ENCODE measurements at places on chromosomes 7 and 10.

DNA sequence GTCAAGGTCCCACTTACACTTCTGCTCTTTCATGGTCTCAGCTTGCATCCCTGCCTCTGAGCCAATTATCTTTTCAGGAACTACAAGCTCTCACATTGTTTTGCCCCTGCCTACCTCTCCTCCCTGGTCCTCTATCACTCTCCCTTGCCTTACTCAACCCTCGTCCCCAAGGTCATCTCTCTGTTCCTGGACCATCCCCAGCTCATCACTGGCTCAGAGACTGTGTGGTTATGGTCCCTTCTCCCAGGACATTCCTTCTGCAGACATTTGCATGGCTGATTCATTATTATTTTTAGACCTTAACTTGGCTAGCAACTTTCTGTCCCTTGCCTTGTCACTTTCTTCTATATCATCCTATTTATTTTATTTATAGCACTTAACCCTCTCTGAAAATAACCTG, 17.8 kb upstream of the GPAM start:
- no peak overlapping the region for H3K27ac ChIP-seq
- H3K4me3 ChIP-seq, result no peak overlapping the region
- no peaks in the 10 kb centered on the region for H3K36me3 ChIP-seq

- no peaks in the 10 kb centered on the region for H3K27me3 ChIP-seq
- no peak for DNase-seq
- peaks cover 4% of the 10 kb centered on the region for H3K36me3 ChIP-seq
- H3K4me1 ChIP-seq, result no peaks in the 10 kb centered on the region
Measured at GRCh38 chr7:77368974-77369373, 47.2 kb downstream of the GSAP start.

GRCh38 chr10:103736763-103737162, 118.6 kb downstream of the SH3PXD2A start:
- no peak for DNase-seq
- H3K36me3 ChIP-seq, result no peaks in the 10 kb centered on the region
- peaks cover 5% of the 10 kb centered on the region for H3K27me3 ChIP-seq
- H3K4me1 ChIP-seq, result peaks cover 7% of the 10 kb centered on the region
- no peak overlapping the region for H3K4me3 ChIP-seq
- no peak overlapping the region for H3K27ac ChIP-seq

DNA sequence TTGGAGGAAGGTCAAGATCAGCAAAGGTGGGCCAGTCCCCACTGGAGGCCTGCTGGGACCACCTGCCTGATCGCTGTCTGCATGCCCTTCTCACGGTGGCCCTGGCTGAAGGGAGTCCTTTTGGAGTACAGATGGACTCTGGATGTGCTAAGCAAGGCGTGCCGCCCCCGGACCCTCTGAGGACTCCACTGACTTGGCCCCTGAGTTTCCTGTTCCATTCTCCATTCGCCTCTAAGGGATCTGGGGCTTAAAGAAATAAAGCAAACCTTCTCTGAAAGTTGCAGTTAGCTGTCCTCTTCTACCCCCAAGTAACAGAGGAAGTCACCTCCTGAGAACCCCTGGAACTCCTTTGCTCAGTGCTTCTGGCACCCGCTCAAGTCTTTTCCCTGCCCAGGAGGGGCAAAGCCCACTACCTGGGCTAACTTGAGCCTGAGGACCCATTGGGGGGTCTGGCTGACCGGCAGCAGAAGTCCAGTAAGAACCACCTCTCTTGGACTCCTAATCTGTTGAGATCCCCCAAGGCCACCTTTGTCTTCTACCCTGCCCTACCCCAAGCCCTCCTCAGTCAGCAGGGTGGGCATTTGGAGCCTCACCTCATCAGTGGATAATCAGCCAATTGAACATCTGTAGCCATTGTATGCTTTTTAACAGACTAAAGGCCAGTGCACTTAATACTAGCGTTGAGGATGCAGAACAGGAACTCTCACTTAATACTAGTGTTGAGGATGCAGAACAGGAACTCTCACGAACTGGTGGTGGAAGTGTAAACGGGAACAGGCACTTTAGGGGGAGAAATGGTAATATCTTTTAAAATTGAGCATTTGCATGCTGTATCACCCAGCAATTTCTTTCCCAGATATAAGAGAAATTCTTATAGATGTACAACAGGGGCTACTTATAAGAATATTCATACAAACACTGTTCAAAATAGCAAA, 2.2 kb downstream of the TBATA start:
- peaks cover 2% of the 10 kb centered on the region for H3K4me1 ChIP-seq
- H3K36me3 ChIP-seq, result no peaks in the 10 kb centered on the region
- DNase-seq, result no peak
- no peak overlapping the region for H3K4me3 ChIP-seq

DNA sequence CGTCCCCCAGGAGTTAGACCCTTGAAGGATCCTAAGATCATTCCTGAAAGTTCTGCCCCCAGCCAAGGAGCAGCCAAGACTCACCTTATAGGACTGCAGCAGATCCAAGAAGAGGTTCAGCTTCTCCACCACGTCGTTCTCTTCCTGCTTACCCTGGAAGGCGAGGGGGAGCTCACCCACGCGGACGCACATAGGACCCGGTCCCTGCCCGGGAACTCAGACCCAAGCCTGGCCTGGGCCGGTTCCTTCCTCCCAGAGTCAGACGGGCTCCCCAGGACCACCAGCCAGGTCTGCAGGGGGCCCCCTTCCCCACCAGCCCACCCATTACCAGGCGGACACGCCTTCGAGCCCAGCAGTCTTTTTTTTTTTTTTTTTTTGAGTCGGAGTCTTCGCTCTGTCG, 15.6 kb downstream of the NUDT1 start:
- peak overlapping the region; percentile 17 for H3K27ac ChIP-seq
- H3K36me3 ChIP-seq, result no peaks in the 10 kb centered on the region
- no peak for DNase-seq

DNA sequence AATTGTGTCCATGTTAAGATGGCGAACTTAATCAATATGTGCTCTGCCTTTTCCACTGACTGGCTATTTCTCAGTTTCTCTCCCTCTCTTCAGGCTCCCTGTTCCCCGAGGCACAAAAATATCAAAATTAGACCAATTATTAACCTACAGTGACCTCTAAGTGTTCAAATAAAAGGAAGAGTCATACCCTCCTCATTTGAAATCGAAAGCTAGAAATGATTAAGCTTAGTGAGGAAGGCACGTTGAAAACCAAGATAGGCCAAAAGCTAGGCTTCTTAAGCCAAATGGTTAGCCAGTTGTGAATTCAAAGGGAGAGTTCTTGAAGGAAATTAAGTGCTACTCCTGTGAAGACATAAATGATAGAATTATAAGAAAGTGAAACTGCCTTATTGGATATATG, 81.1 kb upstream of the MBL2 start:
- no peaks in the 10 kb centered on the region for H3K4me1 ChIP-seq
- no peak overlapping the region for H3K27ac ChIP-seq
- H3K4me3 ChIP-seq, result no peak overlapping the region
- DNase-seq, result no peak

All from glutamatergic neuron (in vitro differentiated cells).